ENCODE measurements at places on chromosomes 1 and 21.
A peak's percentile ranks its signal among the peaks of the same experiment; 100 is the strongest.

DNA sequence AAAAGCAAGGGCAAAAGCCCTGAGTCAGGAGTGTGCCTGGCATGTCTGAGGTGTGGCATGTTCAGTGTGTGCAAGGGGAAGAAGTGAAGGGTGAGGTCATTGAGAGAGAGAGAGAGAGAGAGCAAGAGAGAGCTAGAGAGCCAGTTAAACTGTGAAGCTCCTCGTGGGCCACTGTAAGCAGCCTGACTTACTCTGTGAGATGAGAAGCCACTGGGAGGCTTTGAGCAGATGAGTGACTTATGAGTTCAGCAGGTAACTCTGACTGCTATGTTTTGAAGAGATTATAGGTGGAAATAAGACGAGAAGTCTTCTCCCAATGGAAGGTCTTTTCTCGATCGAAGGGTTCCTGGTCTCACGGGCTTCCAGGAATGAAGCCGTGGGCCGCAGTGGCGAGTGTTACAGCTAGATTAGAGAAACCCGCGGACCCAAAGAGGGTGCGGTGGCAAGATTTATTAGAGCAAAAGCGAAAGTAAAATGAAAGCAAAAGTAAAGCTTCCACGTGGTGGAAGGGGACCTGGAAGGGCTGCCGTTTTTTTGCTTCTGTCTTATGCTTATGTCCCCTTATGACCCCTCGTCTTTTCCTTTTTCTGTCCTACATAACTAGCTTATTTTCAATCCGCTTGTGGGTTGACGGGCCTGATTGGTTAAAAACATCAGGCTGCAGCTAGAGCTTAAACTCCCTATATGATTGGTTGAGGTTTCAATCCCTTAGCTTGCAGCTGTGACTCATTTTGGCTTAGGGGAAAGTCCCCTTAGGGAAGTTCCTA lies 323.1 kb upstream of the FAM78B start:
- peak; percentile 6 for DNase-seq

DNA sequence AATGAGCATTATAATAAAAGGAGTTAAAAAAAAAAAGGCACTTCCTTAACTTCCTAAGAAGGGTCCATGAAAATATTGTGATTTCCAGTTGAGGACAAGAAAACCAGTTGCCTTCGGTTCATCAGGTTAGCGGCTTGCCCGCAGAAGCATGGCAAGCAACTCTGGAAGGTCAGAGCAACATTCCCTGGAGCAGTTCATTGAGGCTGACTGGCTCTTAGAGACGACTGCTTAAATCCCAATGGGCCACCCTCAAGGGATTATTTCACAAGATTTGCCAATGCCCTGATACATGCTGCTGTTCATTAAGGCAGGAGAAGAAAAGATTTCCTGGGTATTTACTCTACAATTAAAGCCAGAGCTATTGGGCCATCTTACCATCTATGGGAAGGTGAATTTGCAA lies 29.0 kb upstream of the CASQ2 start:
- DNase-seq = no peak

DNA sequence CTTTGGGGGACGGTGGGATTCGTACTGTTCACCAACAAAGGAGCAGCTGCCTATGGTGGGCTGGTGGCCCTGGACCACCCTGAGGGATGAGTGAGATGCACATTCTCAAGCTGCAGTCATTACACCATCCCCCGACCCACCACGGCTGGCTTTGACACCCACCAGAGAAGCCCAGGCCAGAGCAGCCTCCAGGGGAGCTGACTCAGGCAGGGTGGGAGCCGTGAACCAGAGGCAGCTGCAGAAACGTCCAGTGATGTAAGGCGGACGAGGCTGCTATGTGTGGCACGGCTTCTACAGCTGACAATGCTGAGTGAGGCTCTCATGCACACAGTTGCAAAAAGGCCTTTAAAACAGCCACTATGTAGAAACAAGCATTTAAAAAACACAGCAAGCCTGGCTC lies 40.1 kb downstream of the CHAF1B start:
- no peak for DNase-seq

DNA sequence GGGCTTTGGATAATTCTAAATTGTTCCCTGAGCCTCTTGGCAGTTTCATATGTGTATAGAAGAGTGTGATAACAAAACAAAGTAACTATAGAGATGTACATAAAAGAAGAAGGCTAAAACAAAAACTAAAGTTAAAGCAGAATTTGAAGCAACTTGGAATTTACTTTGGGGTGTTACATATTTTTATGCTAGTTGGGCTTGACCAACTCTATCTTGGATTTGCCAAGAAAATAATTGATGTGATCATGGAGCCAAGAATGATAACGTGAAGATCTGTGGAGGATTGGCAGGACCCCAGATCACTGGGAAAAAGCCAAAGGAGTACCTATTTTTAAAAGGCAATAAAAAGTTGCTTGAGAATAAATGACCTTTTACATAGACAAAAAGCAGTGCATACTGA lies 206.9 kb downstream of the LMO4 start:
- no peak for DNase-seq

GRCh38 chr1:113021430-113022085 lies 51.4 kb upstream of the LRIG2 start:
- no peak for DNase-seq

GRCh38 chr1:9892563-9893528 lies 17.2 kb downstream of the CTNNBIP1 start:
- no peak for DNase-seq

- no peak for DNase-seq
These were observed 45.6 kb upstream of the ACTRT2 start for GRCh38 chr1:2975466-2976179.

- DNase-seq = no peak
These were observed 1.6 kb downstream of the CLEC20A start for GRCh38 chr1:178495158-178495557.

GRCh38 chr1:118306851-118307250 lies 121.8 kb upstream of the SPAG17 start:
- no peak for DNase-seq

GRCh38 chr1:112520166-112520565 lies 11.4 kb downstream of the WNT2B start:
- DNase-seq = no peak

GRCh38 chr1:175984813-175985212 lies 222.3 kb downstream of the COP1 start:
- no peak for DNase-seq

GRCh38 chr1:212157252-212157651 lies 121.7 kb downstream of the DTL start:
- DNase-seq = no peak

DNA sequence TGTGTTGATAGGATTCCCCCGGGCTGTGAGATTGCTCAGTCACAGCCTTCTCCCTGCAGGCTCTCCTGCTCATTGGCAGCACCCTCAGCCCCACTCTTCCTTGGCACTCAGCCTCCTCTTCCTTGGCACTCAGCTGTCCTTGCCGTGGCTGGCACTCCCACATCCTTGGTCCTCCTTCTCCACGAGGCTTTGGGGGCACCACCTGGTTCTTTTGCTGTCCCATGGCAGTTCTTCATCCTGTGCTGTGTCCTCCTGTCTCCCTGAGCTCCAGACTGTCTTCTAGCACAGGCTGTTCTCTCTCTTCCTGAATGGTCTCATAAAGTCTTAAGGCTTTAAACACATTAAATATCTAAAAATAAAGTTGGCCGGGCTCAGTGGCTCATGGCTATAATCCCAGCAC lies 27.0 kb downstream of the PKNOX1 start:
- DNase-seq = no peak

- DNase-seq = no peak
These were observed 98.4 kb downstream of the DIRAS3 start for GRCh38 chr1:67952071-67952470.

DNA sequence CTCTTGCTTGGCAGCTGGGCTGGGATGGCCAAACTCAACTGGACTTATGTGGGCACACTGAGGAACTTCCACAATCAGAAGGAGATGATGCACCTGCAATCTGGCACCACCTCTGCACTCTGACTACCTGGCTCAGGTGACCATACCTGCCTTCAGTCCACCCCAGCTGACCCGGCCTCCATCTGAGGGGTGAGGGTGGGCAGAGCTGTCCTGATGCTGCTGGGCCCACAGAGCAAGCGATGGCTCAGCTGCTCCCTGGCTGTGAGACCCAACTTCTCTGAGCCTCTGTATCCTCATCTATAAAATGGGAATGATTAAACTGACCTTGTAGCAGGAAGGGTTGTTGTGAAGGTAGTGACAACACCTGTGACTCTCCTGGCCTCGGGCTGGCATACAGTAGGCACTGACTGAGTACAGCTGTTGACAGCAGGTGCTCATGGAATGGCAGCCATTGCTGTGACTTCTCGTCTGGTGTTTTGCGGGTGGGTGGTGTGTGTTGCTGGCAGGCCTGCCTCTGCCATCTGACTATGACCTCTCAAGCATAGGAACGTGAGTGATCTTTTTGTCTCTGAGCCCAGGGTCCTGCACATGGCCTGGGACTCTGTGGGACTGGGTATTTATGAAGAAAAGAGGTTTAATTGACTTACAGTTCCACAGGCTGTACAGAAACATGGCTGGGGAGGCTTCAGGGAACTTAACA lies 438.5 kb downstream of the PTPRU start:
- DNase-seq = no peak

DNA sequence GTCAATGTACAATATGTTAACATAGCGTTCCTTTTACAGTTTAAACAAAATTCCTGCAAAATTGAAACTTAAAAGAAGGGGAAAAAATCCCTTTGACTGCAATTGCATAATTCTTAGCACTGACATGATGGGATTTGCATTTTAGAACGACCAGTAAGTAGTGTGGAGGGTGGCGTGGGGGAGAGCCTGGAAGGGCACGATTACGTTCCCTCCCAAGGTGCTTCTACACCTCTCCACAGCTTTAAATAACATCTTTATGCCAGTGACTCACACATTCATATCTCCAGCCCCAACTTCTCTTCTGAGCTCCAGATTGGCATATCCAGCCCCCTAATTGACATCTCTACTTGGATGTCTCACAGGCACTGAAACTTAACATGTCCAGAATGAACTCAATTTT lies 64.3 kb downstream of the OLFML3 start:
- DNase-seq = no peak

DNA sequence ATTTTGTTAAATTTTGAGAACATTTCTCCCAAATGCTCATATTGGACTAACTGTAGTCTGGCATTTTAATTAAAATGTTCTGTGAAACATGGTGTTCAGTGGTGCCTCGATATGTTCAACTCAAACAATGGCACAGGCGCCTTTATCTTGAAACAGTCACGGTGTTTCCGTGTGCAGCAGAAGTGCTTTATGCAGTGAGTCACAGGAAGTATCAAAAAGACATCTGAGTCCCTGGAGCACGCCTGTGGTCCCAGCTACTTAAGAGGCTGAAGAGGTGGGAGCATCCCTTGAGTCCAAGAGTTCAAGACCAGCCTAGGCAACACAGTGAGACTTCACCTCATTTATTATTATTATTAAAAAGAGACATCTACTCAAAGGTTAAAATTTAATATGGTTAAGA lies 52.2 kb downstream of the GREM2 start:
- DNase-seq = no peak

DNA sequence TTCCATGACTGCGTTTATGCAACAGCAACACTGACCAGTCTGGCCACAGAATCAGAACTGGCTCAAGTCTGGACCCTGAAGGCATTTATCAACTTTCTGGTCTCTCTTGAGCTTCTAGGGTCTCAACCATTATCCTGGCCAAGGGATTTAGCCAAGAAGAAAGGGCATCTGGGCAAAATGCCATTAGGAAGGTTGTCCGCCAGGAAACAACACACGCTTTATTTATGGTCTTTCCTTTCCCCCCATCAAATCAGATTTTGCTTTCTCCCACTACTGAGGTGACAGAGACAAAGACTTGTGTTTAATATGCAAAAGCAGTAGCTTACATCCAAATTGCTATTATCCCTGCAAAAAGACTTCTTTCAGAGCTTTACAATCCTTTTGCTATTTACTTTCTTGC lies 81.6 kb upstream of the PPP2R5A start:
- no peak for DNase-seq

- no peak for DNase-seq
These were observed 51.1 kb downstream of the ZNF326 start for GRCh38 chr1:90045853-90046563.

DNA sequence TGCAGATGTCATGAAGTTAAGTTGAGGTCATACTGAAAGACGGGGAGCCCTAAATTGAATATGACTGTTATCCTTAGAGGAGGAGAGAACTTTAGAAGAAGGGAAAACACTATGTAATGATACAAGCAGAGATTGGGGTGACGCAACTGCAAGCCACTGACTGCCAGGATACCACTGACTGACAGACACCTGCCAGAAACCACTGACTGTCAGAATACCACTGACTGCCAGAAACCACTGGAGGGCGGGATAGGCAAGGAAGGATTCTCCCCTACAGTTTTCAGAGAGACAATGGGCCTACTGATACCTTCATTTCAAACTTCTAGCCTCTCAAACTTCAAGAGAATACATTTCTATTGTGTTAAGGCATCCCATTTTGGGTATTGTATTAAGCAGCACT lies 388.7 kb downstream of the USH2A start:
- DNase-seq = no peak

- no peak for DNase-seq
These were observed 973.1 kb upstream of the ADGRL2 start for GRCh38 chr1:80827666-80828065.

GRCh38 chr21:41666641-41667081 lies 100.2 kb downstream of the RIPK4 start:
- DNase-seq = no peak

DNA sequence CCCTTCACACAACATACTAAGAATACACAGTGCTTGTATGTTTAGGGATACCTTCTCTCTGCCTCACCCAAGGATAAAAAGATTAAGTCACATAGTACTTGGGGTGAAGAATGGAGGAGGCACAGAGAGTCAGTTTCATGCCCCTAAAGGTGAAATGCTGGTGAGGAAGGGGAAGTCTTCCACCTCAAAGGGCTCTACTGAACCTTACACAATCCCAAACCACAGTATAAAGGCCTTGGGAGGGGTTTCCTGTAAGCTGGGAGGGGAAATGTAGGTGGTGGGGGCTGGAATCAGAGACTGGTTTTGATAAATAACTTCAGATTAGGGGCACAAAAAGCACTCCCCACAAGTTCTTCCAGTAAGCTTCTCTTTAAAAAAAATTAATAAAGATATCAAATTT lies 3.5 kb downstream of the MINDY1 start:
- DNase-seq = no peak

- no peak for DNase-seq
These were observed 11.9 kb downstream of the TRAF3IP3 start for GRCh38 chr1:209767706-209768105.

GRCh38 chr1:183363972-183364371 lies 54.2 kb downstream of the NMNAT2 start:
- no peak for DNase-seq

GRCh38 chr1:119808972-119809550 lies 2.2 kb downstream of the REG4 start:
- DNase-seq = peak; percentile 16

- no peak for DNase-seq
These were observed 267.2 kb downstream of the RHOU start for GRCh38 chr1:229002451-229002960.

GRCh38 chr21:24153137-24153536 lies 1454.1 kb downstream of the MRPL39 start:
- DNase-seq = no peak

GRCh38 chr1:35657851-35658250 lies 16.5 kb upstream of the PSMB2 start:
- DNase-seq = no peak
